ENCODE measurements at places on chromosomes 16 and 17. TPM values are rescaled to one million over a fixed set of nuclear protein-coding genes. Genes with fewer than 3 reads are reported as not detected.

GRCh38 chr17:65231086-65231485, 93.9 kb downstream of the RGS9 start:
- no peak overlapping the region for H3K27ac ChIP-seq
- no peaks in the 10 kb centered on the region for H3K36me3 ChIP-seq
- no peaks in the 10 kb centered on the region for H3K4me1 ChIP-seq
- no peaks in the 10 kb centered on the region for H3K27me3 ChIP-seq
- no peak for DNase-seq

DNA sequence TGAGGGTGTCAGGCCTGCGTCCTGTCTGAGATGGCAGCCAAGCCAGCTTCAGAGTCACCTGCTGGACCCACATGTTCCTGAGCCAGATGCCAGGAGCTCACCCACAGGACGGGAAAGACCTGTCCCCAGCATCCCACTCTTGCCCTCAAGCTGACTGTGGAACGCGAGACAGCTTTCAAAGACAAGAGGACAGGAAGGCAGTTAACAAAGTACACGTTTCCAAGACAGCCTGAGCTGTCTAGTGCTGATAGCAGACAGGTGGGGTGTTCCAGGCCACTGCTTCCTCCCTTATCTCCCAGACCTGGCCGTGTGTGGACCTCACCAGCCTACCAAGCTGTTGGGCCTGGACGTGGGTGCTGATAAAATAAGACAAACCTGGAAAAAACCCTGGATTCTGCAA, 13.2 kb downstream of the CMTM3 start:
- no peaks in the 10 kb centered on the region for H3K27me3 ChIP-seq
- no peak overlapping the region for H3K27ac ChIP-seq
- no peak overlapping the region for H3K4me3 ChIP-seq
- peaks cover 3% of the 10 kb centered on the region for H3K4me1 ChIP-seq
- no peaks in the 10 kb centered on the region for H3K36me3 ChIP-seq

GRCh38 chr16:79972053-79972704, 371.6 kb upstream of the MAF start:
- no peaks in the 10 kb centered on the region for H3K36me3 ChIP-seq
- H3K4me3 ChIP-seq: no peak overlapping the region
- no peak overlapping the region for H3K27ac ChIP-seq
- no peak for DNase-seq
- no peaks in the 10 kb centered on the region for H3K27me3 ChIP-seq

The TXNDC17 gene
- total RNA-seq: 124 TPM

The CEMP1 gene
- total RNA-seq: not detected

DNA sequence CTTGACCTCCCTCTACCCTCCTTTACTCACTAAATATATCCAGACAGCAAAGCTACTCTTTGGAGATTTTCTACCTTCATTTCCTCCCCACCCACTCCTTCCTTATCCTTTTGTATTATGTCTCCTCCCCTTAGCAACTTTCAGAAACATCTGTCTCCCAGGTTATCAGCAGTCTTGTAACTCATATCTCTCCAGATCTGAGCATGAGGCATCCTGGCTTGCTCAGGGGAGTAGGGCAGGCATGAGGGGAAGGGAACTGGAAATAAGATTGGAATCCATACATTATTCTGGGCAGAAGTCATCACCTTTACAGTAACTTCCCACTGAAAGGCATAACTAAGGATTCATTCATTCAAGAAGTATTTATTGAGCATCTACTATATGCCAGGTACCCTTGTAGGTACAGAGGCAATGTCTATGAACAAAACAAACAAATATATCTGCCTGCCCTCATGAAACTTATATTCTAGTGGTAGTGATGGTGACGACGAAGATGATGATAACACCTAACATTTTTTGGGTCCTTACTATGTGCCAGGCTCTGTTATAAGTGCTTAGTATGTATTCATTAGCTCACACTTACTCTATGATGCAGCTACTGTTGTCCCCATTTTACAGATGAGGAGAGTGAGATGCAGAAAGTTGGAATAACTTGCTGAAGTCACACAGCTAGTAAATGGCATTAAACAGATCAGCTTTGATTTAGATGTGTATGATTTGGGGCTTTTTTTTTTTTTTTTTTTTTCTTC, 123.9 kb upstream of the CACNG3 start:
- H3K36me3 ChIP-seq: no peaks in the 10 kb centered on the region
- no peak overlapping the region for H3K27ac ChIP-seq
- H3K4me3 ChIP-seq: no peak overlapping the region
- no peaks in the 10 kb centered on the region for H3K27me3 ChIP-seq
- no peak for DNase-seq
- H3K4me1 ChIP-seq: no peaks in the 10 kb centered on the region

DNA sequence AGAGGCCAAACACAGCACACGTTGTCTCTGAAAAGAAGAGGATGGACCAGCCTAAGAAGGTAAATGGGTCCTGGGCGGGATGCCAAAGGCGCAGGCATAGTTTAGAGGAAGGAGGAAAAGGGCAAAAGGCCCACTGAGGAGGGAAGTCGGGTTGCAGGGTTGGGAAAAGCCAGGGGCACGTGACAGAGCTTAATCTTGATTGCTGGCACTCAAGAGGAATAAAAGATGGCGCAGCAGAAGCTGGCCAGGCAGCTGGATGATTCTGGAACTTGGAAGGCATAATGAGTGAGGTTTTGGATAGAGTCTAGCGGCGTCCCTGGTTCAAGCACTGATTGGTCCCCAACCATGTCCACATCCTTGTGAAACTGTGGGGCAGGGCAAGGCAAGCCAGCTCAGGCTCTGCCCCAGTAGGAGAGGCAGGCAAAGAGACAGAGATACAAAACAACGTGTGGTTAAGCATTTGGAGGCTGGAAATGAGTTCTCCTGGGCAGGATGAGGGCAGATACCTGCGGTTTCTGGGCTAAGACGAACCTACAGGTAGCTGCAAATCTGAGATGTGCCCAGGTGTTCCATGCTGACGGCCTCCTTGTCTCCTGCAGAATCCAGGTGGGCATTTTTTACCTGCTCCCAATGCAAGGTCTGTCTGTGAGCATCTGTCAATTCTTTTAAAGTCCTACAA, 52.7 kb upstream of the CIBAR2 start:
- H3K4me1 ChIP-seq: peaks cover 11% of the 10 kb centered on the region
- no peaks in the 10 kb centered on the region for H3K36me3 ChIP-seq
- no peaks in the 10 kb centered on the region for H3K27me3 ChIP-seq
- no peak overlapping the region for H3K4me3 ChIP-seq
- peak overlapping the region; percentile 43 for H3K27ac ChIP-seq
